ENCODE measurements at places on chromosomes 2 and 18. TPM values are rescaled to one million over a fixed set of nuclear protein-coding genes. Genes with fewer than 3 reads are reported as not detected.

The ANKRD30BL gene
- total RNA-seq = not detected

The SAG gene
- total RNA-seq = not detected

The EVX2 gene
- not detected for total RNA-seq

The FLACC1 gene
- total RNA-seq = 1.3 TPM

The CABLES1 gene
- 14.1 TPM for total RNA-seq

The LBH gene
- total RNA-seq = 253 TPM

The ZEB2 gene
- 136 TPM for total RNA-seq

The CAPN14 gene
- 0.26 TPM for total RNA-seq

The GRP gene
- not detected for total RNA-seq

The BABAM2 gene
- 25.1 TPM for total RNA-seq

The SLC5A7 gene
- not detected for total RNA-seq

The ACMSD gene
- total RNA-seq = not detected

The BCL11A gene
- total RNA-seq = 0.20 TPM
